Activated naive CD4-positive, alpha-beta T cell treated with anti-CD3 and anti-CD28 coated beads for 36 hours (primary cell): ENCODE measurements at places on chromosomes 12 and 14. TPM values are rescaled to one million over a fixed set of nuclear protein-coding genes. Genes with fewer than 3 reads are reported as not detected.

GRCh38 chr12:10741845-10742244, 18.7 kb upstream of the YBX3 start:
- DNase-seq: no peak

- DNase-seq: no peak
Observed at GRCh38 chr12:1962051-1963020, 41.9 kb downstream of the DCP1B start.

DNA sequence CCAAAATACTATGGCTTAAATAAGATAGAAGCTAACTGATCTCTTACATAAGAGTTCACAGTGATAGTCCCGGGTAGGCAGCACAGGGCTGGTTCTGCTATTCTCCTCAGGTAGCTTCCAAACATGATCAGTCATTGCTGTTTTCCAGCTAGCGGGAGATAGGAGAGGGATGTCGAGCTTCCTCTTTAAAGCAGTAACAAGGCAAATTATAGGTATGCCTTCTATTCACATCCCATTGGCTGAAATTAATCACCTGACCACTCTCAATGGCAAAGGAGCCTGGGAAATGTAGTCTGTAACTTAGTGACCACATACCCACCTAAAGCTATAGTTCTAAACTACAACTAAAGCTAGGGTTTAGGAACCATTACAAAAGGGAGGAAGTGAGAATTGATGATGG, 34.5 kb upstream of the VRK1 start:
- peak; percentile 25 for DNase-seq

DNA sequence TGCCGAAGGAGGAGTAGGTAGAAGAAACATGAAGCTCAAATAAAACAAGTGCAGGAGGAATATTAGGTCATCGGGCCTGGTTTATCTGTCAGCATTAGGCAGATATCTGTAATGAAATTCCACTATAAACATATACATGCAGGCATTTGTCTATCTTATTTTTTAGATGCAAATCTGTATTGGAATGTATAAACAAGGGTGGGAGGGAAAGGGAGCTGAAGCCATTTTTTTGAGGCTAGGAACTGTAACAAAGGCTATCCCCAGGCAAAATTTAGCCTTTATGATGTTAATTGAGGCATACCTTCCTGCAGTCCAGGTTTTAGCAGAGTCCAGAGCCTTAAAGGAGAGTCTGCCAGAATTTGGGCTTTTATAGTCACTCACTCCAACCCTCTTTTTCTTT, 72.5 kb downstream of the PHLDA1 start:
- no peak for DNase-seq

- DNase-seq: no peak
Observed at GRCh38 chr12:85004204-85004603, 31.9 kb downstream of the TSPAN19 start.

DNA sequence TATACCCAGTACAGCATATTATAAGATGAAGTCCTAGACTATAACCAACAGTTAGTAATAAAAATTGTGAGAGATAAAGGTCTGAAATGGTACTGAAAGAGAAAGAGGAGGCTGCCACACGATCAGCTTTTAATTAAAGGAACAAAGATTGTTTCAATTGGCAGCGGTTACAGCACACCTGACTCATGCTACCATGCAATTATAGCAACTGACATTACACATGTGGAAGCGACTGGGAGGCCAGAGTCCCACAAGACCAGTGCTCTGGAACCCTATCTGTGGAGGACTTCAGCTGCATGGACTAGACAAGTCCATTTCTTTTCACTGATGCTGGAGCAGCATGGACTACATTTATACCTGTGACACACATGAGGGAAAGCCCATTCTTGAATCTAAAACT, 55.2 kb downstream of the SEL1L start:
- DNase-seq: no peak

DNA sequence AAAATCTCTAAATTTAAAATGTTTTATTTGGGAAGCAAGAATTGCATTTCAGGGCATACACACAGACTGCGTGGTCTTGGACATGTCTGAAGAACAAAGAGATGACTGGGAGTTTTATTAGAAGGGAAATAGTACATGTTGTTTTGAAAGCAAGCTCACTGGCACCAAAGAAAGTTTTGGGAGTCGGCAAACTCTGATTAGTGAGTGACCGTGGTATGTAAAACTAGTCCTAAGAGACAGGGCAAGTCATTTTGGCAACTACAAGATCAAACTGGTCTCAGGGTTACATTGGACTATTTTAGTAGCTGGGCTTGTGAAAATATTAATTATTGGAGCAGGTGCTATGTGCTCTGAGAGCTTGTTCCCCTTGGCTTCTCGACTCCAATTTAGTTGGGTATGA, 14.9 kb downstream of the TMEM116 start:
- DNase-seq: no peak

DNA sequence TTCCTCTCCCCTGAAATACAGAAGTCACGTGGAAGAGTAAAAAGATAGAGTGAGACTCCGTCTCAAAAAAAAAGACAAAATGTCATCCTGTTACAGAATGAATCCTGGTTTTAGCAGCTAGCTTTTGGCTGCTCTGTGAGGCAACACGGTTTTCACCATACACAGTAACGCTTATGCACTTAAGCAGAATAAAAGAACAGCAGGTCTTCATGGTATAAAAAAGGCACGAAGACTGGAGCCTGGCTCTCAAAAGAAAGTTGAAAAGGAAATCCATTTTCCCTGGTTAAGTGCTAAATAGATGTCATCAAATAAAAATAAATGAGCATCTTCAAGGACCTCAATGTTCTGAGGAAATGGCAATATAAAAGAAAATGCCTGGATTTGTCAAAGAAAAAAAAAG, 444.1 kb downstream of the IPO8 start:
- DNase-seq: no peak

- DNase-seq: no peak
Observed at GRCh38 chr14:21063479-21063878, 5.9 kb downstream of the RNASE8 start.

ACSM4 gene
- not detected for total RNA-seq

BDKRB2 gene
- total RNA-seq: 0.10 TPM

IAPP gene
- not detected for total RNA-seq
